ENCODE measurements at places on chromosomes 13 and 19. TPM values are rescaled to one million over a fixed set of nuclear protein-coding genes. Genes with fewer than 3 reads are reported as not detected.

GRCh38 chr13:20921572-20921971 lies 19.0 kb upstream of the XPO4 start:
- H3K27ac ChIP-seq = no peak overlapping the region
- H3K4me3 ChIP-seq = no peak overlapping the region
- H3K4me1 ChIP-seq = no peaks in the 10 kb centered on the region

GRCh38 chr19:617551-618246 lies 15.6 kb downstream of the POLRMT start:
- H3K27me3 ChIP-seq = no peaks in the 10 kb centered on the region
- H3K4me3 ChIP-seq = no peak overlapping the region
- H3K4me1 ChIP-seq = no peaks in the 10 kb centered on the region

The SLITRK5 gene
- total RNA-seq = 2.1 TPM

DNA sequence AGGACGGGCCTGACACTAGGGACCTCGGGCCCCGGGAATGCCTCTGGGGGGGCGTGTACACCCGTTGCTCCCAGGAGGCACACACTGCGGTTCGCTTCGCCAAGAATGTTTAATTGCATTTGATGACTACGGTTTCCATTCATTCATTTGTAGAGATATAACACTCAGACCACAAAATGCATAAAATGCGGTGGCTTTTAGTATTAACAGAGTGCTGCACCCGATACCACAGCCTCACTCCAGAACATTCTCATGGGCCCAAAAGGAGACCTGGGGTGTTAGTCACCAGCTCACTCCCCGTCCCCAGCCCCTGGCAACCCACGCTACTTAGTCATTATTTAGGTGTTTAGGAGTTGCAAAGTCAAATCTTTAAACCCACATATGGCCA lies 21.8 kb downstream of the HCN2 start:
- H3K27me3 ChIP-seq = no peaks in the 10 kb centered on the region
- H3K4me1 ChIP-seq = peaks cover 19% of the 10 kb centered on the region
- DNase-seq = peak; percentile 99

The ZNF649 gene
- 12.5 TPM for total RNA-seq

DNA sequence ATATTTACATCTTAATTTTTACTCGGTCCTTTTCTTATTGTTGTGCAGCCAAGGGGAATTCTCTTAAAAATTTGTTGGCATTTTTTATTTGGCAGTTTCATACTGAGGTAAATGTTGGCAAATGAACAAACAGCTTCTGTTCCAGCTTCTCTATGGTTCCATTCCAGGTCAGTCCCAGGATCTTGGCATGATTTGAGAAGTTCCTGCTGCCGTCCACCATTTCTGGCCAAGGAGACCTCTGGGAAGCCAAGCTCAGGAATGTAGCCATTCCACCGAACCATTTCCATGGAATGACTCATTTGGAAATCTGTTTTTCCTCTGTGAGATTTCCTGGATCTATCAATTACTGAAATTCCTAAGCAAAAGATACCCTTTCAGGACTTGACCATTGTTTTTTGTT lies 43.9 kb downstream of the SLC10A2 start:
- no peak overlapping the region for H3K27ac ChIP-seq
- no peaks in the 10 kb centered on the region for H3K4me1 ChIP-seq
- no peak overlapping the region for H3K4me3 ChIP-seq
- no peaks in the 10 kb centered on the region for H3K27me3 ChIP-seq
- no peaks in the 10 kb centered on the region for H3K36me3 ChIP-seq

DNA sequence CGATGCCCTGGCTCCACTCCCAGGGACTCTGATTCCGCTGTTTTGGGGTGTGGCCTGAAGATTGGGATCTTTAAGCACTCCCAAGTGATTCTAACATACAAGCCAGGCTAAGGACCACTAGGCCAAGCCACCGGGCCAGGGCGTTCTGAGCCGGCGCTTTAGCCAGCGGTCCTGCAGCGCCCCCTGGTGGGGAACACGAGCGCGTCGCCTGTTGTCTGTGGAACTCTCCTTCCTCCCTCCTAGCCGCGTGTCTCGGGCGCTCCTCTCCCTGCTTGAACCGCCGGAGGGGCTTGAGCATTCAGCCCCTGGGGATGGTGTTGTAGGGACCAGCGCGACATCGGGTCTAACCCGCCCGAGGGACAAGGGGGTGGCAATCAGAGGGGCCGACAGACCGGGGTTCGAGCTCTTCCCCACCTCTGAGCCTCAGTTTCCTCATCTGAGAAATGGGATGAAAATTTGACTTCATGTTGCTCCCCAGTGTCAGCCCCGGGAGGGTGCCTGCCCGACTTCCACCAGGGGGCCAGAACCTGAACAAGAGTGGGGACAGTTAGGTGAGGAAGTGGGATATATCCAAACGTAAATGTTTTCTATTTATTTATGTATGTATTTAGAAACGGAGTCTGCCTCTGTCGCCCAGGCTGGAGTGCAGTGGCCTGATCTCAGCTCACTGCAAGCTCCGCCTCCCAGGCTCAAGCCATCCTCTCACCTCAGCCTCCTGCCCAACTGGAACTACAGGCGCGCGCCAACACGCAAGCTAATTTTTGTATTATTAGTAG lies 18.0 kb upstream of the PNMA8B start:
- peak; percentile 35 for DNase-seq
- H3K4me1 ChIP-seq = no peaks in the 10 kb centered on the region
- no peak overlapping the region for H3K27ac ChIP-seq
- H3K36me3 ChIP-seq = no peaks in the 10 kb centered on the region
- peaks cover 2% of the 10 kb centered on the region for H3K27me3 ChIP-seq

The WASF3 gene
- total RNA-seq = 25.8 TPM

The FLT1 gene
- total RNA-seq = 7.3 TPM

GRCh38 chr19:33669376-33669775 lies 47.6 kb downstream of the CHST8 start:
- peaks cover 6% of the 10 kb centered on the region for H3K27me3 ChIP-seq
- H3K36me3 ChIP-seq = no peaks in the 10 kb centered on the region
- DNase-seq = no peak
- H3K27ac ChIP-seq = no peak overlapping the region

DNA sequence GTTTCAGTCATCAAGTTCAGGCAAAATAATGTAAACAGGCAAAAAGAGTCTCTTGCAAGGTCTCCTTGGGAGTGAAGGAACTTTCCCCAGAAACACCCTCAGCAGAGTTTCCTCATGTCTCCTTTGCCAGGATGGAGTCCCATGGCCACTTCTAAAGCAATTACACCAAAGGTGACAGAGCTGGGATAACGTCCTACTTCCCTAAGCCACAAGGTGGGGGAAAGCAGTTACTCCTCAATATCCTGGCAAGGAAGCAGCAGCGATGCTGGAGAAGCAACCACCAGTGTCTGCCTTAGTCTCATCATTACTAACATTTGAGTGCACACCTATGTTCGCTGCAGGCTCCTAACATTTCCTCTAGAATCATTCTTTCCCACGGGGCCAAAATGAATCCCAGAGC lies 88.6 kb downstream of the UBL3 start:
- H3K4me1 ChIP-seq = no peaks in the 10 kb centered on the region
- no peaks in the 10 kb centered on the region for H3K27me3 ChIP-seq
- no peaks in the 10 kb centered on the region for H3K36me3 ChIP-seq

GRCh38 chr19:50820549-50821247 lies 2.9 kb downstream of the KLK1 start:
- no peak overlapping the region for H3K4me3 ChIP-seq
- DNase-seq = no peak
- no peak overlapping the region for H3K27ac ChIP-seq
- H3K27me3 ChIP-seq = peaks cover 5% of the 10 kb centered on the region

The PAN3 gene
- total RNA-seq = 28.3 TPM

DNA sequence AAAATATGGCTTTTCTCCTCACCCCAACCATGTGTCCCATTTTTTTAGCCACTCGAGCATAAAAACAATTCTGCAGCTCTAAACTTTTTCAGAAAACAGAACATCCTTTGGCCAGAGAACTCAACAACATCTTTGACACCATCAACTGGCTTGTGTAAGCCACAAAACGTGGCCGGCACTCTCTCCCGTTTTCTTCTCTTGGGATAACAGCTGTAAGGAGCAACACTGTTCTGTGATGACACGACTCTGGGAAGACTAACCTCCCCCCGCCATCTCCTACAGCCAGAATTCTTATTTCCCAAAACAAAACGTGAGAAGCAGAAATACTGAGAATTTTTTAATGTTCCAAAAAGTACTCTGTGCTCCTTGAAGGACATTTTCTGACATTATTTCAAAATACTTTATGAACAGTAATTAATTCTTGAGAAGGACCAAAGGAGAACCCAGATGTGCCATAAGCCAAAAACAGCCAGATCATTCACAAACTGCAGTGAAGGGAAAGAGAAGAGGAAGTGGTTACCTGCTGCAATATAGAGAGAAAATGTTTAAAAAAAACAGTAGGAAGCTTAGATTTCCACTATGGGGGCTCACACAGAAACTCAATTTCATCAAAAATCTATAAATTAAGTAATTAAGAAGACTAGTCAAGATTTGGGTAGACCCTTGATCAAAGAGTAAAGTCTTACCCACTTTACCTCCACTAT lies 25.8 kb downstream of the COL4A1 start:
- H3K4me1 ChIP-seq = peaks cover 32% of the 10 kb centered on the region
- DNase-seq = no peak
- no peak overlapping the region for H3K27ac ChIP-seq
- no peak overlapping the region for H3K4me3 ChIP-seq

DNA sequence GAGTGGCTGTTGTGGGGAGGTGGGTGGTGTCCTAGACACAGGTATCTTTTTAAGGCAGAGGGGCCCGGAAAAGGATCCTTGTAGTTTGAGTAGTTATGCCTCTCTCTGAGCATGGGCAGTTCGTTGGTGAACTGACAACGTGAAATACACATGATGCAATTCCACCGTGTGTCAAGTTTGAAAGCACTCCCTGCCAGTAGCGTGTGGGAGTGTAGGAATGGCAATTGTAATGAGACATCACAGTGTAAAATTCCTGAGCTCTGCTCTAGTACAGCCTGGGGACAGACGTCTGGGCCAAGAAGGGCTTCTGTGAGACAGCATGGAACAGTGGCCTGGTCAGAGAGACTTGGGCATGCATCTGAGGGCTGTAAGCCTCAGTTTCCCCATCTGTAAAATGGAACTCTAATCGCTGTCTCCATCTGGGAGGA lies 10.4 kb upstream of the ASF1B start:
- H3K4me1 ChIP-seq = peaks cover 10% of the 10 kb centered on the region
- no peaks in the 10 kb centered on the region for H3K36me3 ChIP-seq
- DNase-seq = peak; percentile 73
- H3K27me3 ChIP-seq = no peaks in the 10 kb centered on the region
- no peak overlapping the region for H3K4me3 ChIP-seq

GRCh38 chr13:111852725-111853518 lies 214.0 kb upstream of the SOX1 start:
- H3K4me1 ChIP-seq = no peaks in the 10 kb centered on the region
- H3K36me3 ChIP-seq = no peaks in the 10 kb centered on the region
- no peak overlapping the region for H3K27ac ChIP-seq
- H3K4me3 ChIP-seq = no peak overlapping the region
